ENCODE measurements at places on chromosomes 5 and 9. TPM values are rescaled to one million over a fixed set of nuclear protein-coding genes. Genes with fewer than 3 reads are reported as not detected.

GRCh38 chr5:72558383-72558782 is 51.2 kb upstream of the ZNF366 start:
- DNase-seq = no peak

DNA sequence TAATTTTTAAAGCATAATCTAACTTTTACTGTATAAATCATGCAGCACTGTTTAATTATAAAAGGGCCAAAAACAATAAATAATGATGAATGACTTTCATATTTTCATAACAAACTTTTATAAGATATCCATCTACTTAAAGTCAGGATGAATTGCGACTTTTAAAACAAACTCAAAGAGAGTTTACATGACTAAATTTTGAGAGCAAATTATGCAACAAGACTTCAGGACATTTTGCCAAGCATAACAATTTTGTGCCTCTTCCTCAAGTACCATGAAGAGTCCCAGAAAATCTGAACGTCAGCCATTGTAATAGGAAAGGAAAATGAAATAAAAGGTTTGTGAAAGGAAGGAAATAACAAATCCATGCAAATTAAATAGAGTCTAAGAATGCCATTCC is 24.4 kb downstream of the ERAP1 start:
- DNase-seq = no peak

- no peak for DNase-seq
These were observed 93.5 kb upstream of the RGMB start for GRCh38 chr5:98679963-98680362.

DNA sequence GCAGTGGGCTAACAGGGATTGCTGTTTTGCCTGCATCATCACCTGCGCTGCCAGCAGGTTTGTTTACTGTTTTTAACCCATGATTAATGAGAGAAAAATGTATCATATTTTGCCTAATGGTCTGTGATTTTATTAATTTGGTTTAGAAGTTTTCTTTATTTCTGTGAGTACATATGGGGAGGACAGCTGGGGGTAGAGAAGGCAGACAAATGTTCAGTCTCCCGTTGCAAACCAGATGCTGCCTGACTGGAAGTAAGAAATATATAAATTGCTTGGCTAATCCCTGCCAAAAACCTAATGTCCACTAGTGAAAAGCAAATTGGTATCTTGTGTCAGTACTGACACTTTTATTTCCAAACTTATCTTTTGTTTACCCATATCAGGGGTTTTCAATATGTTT is 1766.1 kb upstream of the C9orf72 start:
- no peak for DNase-seq

Gene ESM1
- total RNA-seq = not detected

Gene TMEM203
- 26.5 TPM for total RNA-seq

- DNase-seq = no peak
These were observed 25.4 kb downstream of the TYRP1 start for GRCh38 chr9:12718482-12719026.
